ENCODE measurements at places on chromosomes 5 and 9. TPM values are rescaled to one million over a fixed set of nuclear protein-coding genes. Genes with fewer than 3 reads are reported as not detected.
A peak's percentile ranks its signal among the peaks of the same experiment; 100 is the strongest.

KIF4B gene
- total RNA-seq: 0.40 TPM

GRCh38 chr9:131081868-131082267 lies 14.5 kb upstream of the AIF1L start:
- no peak for DNase-seq

DNA sequence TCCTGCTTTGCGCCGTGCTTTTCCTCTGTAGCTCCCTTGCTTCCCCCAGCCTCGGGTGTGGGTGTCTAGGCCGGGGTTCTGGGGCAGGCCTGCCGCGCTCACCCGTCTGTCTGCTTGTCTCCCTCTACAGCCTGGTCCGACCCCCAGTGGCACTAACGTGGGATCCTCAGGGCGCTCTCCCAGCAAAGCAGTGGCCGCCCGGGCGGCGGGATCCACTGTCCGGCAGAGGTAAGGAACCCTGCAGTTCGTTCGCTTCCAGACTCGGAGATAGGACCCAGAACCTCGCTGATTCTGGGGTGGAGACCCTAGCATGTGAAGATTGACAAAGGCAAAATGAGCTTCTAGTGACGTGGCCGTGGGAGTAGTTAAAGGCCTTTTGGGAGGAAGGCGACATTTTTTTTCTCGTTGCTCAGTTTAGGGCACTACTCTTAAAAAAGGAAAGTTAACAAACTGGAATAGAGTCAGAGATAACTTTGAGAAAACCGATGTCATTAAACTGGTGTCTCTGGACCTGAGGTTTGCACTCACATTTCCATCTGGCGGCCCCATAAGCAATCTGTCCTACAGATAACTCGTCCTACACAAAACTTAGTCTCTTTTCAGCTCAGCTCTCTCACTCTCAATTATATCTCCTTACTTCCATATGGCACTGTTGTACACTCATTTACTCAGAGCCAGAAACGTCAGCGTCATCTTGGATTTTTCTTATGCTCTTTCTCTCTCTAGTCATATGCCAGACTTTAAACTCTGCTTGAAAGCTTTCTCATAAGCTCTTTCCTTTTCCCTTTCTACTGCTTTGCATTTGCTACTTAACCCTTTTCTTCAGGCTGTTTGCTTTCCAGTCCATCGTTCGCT lies 561 bp downstream of the SEC61B start:
- DNase-seq: peak; percentile 6

DNA sequence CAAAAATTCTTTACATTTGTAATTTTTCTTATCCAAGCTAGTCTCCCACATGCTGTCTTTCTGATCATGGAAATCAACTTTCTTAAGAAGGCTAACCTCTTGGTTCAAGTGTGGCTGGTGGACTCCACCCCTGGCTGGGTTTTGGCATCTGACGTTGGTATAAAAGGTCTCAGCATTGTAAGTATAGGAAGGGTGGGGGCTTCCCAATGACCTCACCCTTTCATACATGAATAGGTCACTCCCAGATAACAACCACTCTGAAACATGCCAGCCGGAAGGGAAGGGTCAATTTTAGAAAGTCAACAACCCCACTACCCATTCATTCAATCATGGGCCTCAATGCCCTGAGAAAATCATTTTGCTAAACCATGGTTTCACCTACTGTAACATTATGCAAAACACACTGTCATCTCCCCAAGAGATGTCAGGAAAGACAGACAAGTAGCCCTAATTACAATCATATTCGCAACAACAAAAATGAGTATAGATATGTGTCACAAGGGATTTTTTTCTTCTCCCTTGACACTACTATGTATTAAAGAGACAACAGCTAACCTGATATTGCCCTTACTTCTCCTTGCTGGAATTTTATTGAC lies 31.9 kb upstream of the PCSK5 start:
- no peak for DNase-seq

DNA sequence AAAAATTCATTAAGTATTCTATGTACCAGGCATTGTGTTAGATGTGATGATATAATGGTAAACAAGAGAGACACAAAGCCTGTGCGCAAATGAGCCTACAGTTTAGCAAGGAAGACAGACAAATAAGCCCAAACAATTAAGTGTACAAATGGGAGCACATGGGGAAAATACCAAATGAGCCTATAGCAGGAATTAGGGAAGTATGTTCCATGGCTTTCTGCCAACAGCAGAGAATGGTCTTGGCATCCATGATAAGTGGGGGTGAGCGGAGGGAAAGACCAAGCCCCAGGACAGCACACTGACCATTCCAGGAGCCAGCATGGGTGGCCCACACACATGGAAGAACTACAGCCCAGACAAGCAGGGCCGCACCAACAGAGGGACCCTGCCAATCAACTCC lies 369.7 kb downstream of the DEPDC1B start:
- no peak for DNase-seq

- DNase-seq: no peak
These were observed 41.4 kb downstream of the AUH start for GRCh38 chr9:91320299-91320698.
